ENCODE measurements at places on chromosomes 1 and 21. TPM values are rescaled to one million over a fixed set of nuclear protein-coding genes. Genes with fewer than 3 reads are reported as not detected.

CACNA1E gene
- 0.40 TPM for total RNA-seq

OLIG2 gene
- not detected for total RNA-seq

SLC6A9 gene
- total RNA-seq: not detected

MCOLN3 gene
- total RNA-seq: not detected

HRNR gene
- not detected for total RNA-seq

GRCh38 chr1:8059161-8059622, 33.1 kb upstream of the ERRFI1 start:
- H3K27ac ChIP-seq: no peak overlapping the region
- no peak for DNase-seq
- no peaks in the 10 kb centered on the region for H3K4me1 ChIP-seq
- H3K27me3 ChIP-seq: no peaks in the 10 kb centered on the region

DNA sequence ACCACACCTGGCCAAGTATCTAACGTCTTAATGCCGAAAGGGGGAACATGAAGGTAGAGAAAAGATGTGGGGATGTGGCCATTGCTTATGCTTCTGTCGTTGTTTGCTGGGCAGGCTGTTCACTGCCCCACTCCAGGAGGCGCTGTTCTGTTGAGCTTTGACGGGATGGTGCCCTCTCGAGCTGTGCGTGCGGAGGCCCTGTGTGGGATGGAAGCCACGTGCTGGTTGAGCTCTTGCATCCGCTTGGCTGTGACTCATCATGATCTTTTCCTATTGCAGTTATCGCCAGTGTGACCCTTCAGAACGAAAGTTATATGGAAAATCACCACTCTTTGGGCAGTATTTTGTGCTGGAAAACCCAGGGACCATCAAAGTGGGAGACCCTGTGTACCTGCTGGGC, 26.3 kb downstream of the MTARC1 start:
- no peak overlapping the region for H3K27ac ChIP-seq
- H3K36me3 ChIP-seq: no peaks in the 10 kb centered on the region
- no peak overlapping the region for H3K4me3 ChIP-seq
- H3K4me1 ChIP-seq: no peaks in the 10 kb centered on the region
- no peak for DNase-seq
- no peaks in the 10 kb centered on the region for H3K27me3 ChIP-seq

DNA sequence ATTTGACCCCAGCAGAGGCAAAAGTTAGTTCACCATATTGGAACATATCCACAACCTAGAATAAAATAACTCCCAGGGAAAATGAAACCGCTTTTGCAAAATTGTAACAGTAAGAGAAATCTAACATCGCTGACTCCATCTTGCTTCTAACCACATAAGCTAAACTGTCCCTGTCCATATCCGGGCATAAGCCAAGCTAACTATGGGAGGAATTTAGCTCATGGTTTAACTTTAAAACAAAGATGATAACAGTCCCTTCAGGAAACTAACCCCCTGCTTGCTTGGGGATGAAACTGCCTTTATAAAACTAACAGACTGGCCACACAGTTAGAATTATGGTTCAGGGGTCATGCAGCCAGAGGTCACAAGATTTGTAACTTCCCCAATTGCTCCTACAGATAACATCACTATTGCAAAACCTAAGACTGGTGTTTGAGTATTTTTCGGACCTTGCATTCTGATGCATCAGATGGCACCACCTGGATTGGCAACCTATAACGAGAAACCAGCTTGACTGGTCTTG, 46.3 kb downstream of the TESK2 start:
- no peak overlapping the region for H3K27ac ChIP-seq
- H3K4me3 ChIP-seq: no peak overlapping the region
- no peaks in the 10 kb centered on the region for H3K27me3 ChIP-seq
- DNase-seq: no peak

DNA sequence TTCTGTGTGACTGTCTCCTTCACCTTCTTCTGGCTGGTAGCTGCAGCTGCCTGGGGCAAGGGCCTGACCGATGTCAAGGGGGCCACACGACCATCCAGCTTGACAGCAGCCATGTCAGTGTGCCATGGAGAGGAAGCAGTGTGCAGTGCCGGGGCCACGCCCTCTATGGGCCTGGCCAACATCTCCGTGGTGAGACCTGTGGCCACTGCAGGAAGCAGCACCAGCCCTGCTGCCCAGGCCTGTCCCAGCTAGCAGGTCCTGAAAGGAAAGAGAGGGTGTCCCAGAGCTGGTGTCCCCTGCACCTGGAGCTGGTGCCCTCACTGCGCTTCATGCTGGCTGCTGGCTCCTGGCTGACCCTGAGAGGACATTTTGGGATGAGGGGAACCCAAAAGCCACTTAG, 5.9 kb upstream of the ATXN7L2 start:
- no peaks in the 10 kb centered on the region for H3K36me3 ChIP-seq
- peaks cover 5% of the 10 kb centered on the region for H3K4me1 ChIP-seq
- H3K4me3 ChIP-seq: no peak overlapping the region
- H3K27me3 ChIP-seq: peaks cover 5% of the 10 kb centered on the region

All from natural killer cell (primary cell).